EH (cell line): ENCODE measurements at places on chromosomes 1 and 21.
A peak's percentile ranks its signal among the peaks of the same experiment; 100 is the strongest.

DNA sequence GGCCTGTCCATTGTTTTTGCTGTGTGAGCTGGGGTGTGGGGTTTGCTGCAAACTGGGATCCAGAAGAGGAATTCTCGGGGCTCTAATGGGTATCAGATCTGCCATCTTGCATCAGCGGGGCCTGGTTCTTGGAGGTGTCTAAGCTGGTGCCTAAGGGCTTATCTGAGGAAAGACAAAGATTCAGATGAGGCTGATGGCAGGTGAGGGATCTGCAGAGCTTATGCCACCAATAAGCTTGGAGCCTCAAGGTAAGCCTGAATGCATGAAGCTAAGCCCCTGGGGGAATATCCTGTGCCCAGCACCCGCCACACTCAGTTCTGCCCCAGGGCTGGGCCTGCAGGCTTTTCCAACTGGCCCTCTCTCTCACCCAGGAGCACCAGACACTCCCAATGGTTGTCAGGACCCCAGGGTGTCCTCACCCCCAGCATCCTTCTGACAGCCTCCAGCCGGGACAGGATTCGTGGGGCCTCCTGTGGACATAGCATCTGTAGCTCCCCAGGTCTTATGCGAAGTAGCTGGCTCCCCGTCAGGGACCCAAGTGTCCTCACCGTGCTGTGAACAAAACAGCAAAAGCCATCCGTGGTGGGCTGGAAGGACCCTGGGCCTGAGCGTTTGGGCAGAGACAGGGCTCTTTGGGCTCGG, 9.5 kb upstream of the GSTM3 start:
- DNase-seq = no peak

DNA sequence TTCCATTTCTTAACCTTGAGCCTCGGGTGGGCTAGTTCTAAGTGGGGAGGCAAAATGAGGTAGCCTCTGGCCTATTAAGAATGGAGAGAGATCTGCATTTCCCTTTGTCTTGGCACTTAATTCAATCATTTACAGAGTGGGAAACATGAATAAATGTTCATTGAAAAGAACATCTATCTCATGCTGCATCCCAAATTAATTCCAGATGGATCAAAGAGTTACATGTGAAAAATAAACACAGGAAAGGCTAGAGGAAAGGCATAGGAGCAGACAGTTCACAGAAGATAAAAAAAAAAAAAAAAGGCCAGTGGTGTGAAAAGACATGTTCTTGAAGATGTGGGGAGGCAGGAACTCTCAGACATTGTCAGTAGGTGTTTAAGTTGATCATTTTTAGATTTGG, 35.7 kb upstream of the EPS8L3 start:
- peak; percentile 60 for DNase-seq

DNA sequence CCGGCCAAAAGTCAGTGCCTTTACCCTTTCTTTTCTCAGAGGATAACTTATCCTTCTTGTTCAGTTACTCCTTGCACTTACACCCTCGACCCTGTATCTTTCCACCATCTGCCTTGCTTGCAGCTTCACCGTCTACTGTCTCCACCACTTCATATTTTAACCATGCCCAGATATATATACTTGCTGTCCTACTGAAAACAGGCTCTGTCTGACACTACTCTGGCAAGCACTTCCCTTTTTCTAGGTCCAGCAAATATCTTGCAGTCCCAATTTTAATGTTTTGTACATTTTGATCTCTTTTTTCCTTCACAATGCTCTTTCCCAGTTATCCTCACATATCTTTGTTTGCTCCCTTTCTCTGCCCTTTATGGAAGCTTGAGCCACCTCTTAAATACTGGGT, 308.6 kb downstream of the TPR start:
- no peak for DNase-seq

GRCh38 chr1:116371752-116372151, 1.3 kb upstream of the ATP1A1 start:
- no peak for DNase-seq

DNA sequence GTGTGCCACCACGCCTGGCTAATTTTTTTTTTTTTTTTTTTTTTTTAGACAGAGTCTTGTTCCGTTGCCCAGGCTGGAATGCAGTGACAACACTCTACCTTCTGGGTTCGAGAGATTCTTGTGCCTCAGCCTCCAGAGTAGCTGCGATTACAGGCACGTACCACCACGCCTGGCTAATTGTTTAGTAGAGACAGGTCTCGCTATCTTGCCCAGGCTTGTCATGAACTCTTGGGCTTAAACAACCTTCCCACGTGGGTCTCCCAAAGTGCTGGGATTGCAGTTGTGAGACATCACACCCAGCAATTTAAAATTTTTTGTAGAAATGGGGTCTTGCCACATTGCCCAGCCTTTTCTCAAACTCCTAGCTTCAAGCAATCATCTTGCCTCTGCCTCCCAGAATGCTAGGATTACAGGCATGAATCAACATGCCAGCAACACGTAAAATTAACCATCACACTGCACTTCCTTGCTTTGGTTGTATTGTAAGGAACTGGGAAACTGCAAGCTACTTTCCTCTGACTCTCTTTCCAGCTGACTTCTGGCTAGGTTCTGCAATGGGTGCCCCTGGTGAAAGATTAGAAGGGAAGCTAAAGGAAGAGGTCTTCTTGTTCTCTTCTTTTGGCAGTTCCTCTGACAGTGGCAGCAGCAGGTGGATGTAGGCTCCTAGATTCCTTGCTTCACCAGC, 13.9 kb upstream of the IL6R start:
- DNase-seq = no peak

GRCh38 chr1:161930064-161930463, 93.6 kb downstream of the OLFML2B start:
- peak; percentile 81 for DNase-seq

DNA sequence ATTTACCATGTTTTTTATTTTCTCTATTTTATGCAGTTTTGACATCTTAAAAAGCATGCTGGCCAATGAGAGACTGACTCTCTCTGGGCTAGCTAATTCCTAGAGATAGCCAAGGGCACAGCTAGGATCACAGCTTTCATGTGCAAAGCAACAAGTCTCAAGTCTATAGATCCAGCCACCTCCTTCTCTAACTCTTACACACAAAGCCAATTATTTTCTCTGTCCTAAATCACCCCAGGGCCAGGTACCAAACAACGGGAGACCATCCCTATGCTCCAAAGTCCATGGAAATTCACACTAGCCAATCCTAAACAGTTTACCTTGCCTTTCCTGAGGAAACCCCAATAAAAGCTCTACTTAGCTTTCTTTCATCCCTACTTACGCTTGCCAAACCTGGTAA, 38.0 kb downstream of the ARHGAP29 start:
- DNase-seq = no peak

DNA sequence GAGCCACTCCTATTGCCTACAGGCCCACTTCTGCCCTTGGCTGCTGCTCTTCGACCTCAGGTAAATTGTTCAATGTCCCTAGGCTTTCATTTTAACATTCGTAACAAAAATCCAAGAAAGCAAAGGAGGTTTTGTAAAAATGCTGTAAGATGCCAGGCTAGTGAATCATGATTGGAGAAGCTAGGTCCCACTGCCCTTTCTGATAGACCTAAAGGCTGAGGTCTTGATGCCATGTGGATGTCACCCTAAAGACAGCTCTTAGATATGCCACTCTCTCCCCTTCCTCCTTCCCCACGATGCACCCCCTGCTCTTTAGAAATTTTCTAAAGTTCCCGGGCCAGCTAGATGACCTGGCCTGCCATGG, 9.9 kb upstream of the TMEM39B start:
- peak; percentile 66 for DNase-seq

- DNase-seq = peak; percentile 71
Measured at GRCh38 chr1:36008546-36009197, 75.2 kb upstream of the TEKT2 start.

- peak; percentile 52 for DNase-seq
Measured at GRCh38 chr1:21295002-21295401, 4.7 kb upstream of the ECE1 start.

DNA sequence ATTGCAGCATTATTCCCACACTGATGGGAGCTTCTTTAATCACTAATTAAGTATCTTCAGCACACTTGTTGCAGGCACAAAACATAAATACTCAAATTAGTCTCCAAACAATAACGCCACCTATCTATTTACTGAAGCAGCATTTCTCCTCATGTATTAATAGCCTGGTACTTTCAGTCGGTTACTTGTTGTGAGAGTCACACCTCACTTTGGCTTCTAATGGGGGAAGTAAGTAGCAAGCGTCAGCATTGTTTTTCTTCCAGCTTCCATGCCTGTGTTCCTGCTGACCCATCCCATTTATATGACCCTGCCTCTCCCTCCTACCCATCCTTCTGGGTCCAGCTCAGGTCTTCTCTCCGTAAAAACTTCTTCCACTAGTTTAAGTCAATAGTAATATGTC, 31.9 kb upstream of the DENND1B start:
- DNase-seq = no peak

DNA sequence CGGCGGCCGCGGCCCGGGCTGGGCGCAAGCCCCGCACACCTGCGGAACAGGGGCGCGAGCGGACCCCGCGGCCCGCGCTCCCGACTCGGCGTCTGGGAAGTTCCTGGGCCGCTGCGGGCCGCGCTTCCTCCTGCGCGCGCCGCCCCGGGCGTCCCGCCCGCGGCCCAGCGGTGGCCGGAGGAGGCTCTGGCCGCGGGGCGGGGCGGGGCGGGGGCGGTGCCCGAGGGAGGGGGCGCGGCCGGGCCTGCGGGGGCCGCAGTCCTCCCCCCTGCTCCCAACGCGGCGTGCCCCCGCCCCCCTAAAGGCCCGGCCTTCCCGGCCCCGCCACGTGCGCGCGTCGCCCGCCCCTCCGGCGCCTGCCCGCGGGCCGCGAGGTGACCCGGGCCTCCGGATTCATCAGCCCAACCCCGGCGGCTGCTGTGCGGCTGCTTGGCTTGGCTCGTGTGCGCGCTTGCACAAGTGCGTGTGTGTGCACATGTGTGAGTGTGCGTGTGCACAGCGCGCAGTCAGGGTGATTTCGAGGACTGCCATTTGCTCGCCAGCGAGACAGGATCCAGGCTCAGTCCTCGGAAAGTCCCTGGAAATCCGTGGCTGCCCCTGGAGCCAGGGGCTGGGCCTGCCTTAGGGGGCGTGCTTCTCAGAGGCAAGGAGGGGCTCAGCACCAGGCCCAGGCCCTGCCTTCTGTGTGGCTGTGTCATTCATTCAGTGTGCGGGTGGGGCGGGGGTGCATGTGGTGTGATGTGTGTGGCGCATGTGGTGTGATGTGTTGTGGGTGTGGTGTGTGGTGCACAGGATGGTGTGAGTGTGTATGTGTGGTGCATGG, at the start of gene C2CD2:
C2CD2 (minus strand) TSS at position 188 of the 823 bp plus-strand sequence. CDS start 370 bp downstream, outside the sequence.
- DNase-seq = peak; percentile 80

DNA sequence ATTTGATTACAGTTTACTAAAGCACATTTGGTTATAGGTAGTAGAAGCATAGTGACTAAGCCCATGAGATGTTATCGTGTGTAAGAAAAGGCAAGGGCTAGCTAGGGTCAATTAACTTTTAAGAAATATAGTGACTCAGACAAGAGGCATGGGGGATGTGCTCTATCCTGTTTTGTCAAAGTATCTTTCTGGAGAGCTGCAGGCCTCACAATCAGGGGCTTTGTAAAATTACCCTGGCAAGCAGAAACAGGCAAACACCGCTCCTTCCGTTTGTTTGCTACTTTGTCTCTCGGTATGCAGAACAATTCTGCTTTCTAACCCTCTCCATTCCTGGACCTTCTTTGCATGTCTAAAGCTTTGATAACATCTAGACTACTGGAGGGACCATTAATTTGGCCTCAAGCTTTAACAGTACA, 26.1 kb upstream of the ZNF697 start:
- DNase-seq = peak; percentile 88

DNA sequence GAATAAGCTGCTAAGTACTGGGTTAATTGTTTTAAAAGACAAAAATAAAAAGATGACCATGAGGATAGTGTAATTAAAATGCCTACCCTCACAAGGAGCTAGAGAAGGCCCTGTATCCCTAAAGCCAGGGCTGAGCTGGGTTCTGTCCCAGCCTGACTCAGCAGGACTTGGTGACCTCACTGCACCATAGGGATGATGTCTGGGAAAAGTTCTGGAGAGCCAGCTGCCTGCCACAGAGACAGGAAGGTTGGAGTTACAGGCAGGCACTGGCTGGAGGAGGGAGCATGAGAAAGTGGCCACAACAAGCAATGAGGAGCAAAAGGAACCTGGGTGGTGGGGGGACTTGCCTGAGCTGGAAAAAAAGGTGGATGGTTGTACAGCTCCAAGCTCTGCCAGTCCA, 5.7 kb upstream of the TNR start:
- no peak for DNase-seq

DNA sequence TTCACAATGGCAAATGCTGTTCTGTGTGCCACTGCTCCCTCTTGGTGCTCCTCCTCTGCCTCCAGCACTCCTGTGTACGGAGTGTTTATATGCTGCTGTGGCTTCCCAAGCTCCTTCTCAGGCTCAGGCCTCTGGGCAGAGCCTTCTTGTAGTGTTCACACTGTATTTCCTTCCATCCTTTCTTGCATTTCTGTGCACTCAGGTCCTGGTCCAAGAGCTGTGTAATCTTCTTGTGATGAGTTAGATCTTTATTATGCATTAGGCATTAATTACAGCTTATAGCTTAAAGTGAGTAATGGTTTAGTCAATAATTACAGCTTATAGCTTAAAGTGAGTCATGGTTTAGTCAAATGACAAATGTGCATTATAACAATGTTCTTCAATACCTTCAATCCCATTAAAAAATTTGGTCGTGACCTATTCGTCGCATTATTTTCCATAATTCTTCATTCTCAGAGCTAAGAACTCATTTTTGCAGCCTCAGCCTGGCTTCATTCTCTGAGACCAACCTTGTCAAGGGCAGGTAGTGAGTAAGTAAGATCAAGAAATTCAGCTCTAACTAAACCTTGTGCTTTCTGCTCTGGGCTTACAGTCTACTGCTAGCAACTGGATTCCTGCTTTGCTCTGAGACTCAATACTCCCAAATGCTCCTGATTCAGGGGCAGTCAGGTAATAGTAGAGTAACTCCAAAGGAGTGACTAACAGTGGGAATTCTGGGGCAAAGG, 154.5 kb upstream of the SPAG17 start:
- peak; percentile 48 for DNase-seq

DNA sequence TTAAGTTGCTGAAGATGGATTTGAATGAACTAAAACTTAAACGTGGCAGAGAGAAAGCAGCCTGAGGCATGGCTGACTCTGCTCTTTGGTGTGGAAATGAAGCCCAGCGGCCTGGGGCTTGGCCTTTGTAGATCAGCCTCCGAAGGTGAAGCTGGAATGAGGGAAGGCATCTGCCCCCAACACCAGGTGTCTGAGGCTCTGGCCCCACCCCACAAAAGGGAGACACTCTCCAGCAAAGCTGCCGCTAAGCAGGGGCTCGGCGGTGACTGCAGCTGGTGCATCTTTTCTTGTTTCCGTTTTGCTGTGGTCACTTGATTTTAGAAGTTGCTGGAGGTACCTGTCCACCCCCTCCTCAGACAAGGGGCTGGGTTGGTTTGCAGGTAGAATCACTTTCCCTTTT, 38.2 kb upstream of the NID1 start:
- no peak for DNase-seq

DNA sequence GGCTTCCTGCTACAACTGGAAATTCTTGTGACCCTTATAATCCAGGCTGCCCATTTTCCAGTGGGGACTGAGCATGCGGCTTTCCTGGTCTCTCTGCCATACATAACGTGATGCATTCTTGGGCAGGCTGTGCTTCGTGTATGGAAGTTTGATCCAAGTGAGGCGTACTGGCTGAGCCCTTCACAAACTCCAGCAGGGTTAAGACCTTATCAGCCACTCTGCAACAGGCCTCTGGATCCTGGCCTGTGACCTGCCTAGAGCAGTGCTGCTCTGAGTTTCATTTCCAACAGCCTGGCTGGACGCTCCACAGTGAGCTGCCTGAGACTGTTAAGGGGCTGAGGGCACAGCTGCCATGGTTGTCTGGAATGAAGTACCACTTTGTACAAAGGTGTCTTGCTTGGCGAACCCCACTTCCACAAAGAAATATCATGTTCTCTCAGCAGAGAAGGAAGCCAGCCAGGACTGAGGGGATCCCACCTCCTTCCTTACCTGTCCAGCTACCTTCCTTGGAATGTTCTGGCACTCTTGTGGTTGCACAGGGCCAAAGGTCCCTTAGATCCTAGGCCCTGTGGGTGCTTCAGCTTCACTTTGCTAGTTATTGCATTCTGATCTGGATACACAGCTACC, 28.5 kb upstream of the XPR1 start:
- no peak for DNase-seq
